ENCODE measurements at places on chromosomes 5 and 9.

DNA sequence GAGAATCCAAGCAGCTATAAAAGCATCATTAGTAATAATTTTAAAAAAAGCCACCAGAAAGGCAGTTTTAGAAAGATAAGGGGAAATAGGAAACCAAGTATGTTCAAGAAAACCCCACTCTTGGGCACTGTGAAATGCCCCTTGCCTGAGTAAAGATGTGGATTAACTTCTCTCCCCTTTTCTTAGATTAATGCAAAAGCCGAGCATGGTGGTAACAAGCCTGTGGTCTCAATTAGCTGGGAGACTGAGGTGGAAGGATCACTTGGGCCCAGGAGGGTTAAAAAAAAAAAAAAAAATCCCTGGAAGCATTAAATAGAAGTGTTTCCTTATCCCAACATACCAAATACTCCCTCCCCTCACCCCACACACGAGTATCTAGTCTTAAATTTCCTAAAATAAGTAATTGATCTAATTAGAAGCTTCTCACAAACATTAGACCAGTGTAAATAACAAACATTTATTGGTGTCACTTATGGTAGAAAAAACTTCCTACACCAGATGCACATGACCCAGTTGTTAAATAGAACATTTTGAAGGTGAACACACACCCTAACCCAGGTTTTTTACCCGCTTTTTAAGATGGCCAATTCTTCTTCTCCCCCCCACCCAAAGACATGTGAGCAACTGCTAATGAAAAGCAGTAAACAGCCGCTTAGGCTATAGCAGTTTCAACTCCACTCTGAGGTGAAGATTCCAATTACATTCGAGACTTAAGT is 5.2 kb downstream of the HSPA5 start:
- peak overlapping the region; percentile 80 for H3K27ac ChIP-seq
- H3K4me3 ChIP-seq, result no peak overlapping the region
- DNase-seq, result no peak
- H3K4me1 ChIP-seq, result peaks cover 26% of the 10 kb centered on the region
- H3K27me3 ChIP-seq, result no peaks in the 10 kb centered on the region

- H3K36me3 ChIP-seq, result no peaks in the 10 kb centered on the region
- peaks cover 39% of the 10 kb centered on the region for H3K27me3 ChIP-seq
- no peaks in the 10 kb centered on the region for H3K4me1 ChIP-seq
- DNase-seq, result no peak
- no peak overlapping the region for H3K4me3 ChIP-seq
Measured at GRCh38 chr9:21252721-21253547, 13.1 kb upstream of the IFNA14 start.

DNA sequence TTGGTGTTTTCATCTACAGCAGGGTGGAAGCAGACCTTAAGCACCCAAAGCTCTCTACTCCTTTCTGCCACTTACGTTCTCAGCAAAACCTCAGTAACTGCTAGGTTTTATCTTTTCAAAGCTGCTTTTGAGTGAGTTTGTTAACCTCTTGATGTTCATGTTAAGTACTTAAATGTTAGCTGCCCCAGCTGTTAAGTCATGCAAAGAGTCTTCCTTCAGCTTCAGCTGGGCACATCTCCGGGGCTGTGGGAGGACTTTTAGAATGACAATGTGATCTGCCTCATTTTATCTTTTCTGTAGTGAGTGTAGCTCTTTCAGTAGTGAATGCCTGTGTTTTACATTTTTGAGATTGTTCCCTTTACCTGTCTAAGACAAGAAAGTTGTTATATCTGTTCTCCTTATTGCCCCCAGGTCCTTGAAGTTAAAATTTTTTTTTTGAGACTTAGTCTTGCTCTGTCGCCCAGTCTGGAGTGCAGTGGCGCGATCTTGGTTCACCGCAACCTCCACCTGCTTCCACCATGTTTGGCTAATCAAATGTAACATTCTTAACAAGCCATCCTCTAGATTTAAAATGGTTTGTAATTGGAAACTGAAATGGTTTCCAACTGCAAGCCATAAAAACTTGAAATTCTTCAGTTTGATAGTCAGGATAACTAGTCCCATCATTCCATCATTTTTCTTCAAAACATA is 19.6 kb downstream of the KDM4C start:
- no peak for DNase-seq
- H3K27me3 ChIP-seq, result no peaks in the 10 kb centered on the region
- H3K36me3 ChIP-seq, result no peaks in the 10 kb centered on the region
- H3K27ac ChIP-seq, result no peak overlapping the region

GRCh38 chr9:134066913-134067851 is 644 bp downstream of the BRD3 start:
- H3K27ac ChIP-seq, result peak overlapping the region; percentile 68
- no peaks in the 10 kb centered on the region for H3K36me3 ChIP-seq
- peak overlapping the region; percentile 99 for H3K4me3 ChIP-seq
- no peaks in the 10 kb centered on the region for H3K4me1 ChIP-seq
- peak; percentile 63 for DNase-seq

DNA sequence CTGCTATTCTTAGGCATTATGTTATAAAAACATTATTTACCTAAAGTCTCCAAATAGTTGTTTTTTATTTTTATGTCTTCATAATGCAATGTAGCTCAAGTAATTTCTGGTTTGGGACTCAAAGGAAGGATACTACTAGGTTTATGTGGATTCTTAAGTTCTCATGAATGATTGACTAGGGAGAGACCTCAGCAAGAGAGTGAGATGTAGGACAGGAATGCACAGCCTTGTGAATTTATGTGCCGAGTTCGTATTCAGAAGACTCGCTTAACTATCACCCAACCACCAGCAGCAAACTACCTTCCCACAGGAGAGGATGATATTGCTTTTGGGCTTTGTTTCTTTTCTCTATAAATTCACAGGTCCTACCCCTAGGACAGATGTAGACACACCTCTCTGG is 282.9 kb downstream of the ARHGEF28 start:
- peaks cover 87% of the 10 kb centered on the region for H3K36me3 ChIP-seq
- no peak for DNase-seq
- no peak overlapping the region for H3K27ac ChIP-seq
- H3K27me3 ChIP-seq, result no peaks in the 10 kb centered on the region

DNA sequence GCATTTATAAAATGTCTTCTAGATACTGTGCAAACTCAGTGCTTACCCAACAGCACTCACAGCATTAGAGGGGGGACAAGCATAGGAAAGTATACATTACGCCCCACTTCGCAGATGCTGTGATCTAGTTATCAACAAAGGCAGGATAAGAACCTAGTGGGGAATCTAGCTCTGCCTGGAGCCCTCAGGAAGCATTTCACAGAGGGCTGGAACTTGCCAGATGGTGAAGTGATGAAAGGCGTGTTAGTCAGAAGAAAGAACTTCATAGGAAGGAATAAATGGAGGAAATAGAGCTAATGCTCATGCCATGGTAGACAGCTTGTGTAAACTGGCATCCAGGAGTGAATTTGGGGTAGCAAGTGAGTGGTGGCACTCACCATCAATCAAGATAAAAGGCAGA is 25.8 kb downstream of the DIRAS2 start:
- H3K4me3 ChIP-seq, result no peak overlapping the region
- H3K27ac ChIP-seq, result no peak overlapping the region
- no peaks in the 10 kb centered on the region for H3K36me3 ChIP-seq
- H3K4me1 ChIP-seq, result no peaks in the 10 kb centered on the region
- peaks cover 18% of the 10 kb centered on the region for H3K27me3 ChIP-seq
- no peak for DNase-seq

GRCh38 chr9:132823370-132824145 is 54.5 kb downstream of the AK8 start:
- no peak overlapping the region for H3K4me3 ChIP-seq
- H3K4me1 ChIP-seq, result no peaks in the 10 kb centered on the region
- H3K36me3 ChIP-seq, result no peaks in the 10 kb centered on the region
- DNase-seq, result no peak
